ENCODE measurements at places on chromosomes 3 and 15.

DNA sequence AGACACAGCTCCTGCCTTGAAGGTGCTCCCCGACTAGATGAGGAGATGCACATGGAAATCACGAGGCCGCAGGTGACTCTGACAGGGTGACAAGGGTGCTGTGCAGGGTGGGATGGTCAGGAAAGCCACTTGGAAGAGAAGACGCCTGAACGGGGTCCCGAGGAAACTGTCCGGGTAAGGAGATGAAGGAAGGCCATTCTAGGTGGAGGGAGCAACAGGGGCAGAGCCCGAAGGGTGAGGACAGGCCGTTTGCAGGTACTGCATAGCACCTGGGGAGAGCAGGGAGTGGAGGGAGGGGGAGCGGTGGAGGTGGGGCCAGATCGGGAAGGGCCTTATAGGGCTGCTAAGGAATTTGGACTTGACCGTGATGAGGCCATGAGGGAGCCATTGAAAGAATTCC lies 105.6 kb upstream of the DLG1 start:
- DNase-seq, result no peak

DNA sequence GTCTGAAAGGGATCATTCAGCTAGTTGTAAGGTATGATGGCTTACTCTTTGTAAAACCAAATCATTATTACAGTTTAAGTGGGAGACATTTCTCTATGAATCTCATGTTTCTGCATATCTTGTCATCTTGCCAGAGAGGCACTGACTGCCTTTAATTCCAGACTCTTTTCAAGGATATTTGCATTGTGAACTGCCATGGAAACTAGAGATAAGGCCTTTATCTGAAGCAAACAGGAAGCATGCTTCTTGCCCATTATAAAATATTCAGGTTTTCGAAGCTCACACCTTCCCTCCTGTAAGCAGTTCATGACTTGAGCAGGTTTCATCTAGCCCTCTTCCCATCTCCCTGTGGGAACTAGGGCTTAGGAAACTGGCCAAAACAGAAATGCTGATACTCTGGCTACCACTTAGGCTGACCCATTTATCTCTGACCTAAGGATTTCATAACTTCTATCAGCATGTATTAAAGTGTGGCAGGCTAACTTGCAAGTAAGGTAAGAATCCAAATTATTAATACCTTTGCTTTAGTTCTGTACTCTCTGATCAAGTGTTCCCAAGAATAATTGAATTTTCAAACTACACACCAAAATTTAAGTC lies 326.6 kb upstream of the ALCAM start:
- no peak for DNase-seq

DNA sequence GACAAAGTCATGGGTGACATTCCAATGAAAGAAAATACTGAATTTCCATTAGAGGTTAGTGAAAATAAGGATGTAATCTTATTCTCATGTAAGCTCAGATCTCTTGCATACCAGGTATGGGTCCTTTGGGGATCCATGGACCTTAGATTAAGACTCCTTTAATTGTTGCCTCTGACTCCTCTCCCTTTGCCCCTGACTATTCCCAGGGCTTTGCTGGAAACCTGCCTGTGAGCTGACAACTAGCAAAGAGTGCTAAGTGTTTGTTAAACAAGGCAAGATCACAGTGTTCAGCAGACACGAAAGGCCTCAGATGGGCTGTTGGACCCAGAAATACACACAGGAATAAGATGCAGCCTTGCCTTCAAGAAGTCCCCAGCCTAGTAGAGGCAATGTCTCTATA lies 32.1 kb downstream of the ACKR2 start:
- DNase-seq, result no peak

- DNase-seq, result no peak
These were observed 168.2 kb downstream of the PEAK1 start for GRCh38 chr15:77251662-77252061.

DNA sequence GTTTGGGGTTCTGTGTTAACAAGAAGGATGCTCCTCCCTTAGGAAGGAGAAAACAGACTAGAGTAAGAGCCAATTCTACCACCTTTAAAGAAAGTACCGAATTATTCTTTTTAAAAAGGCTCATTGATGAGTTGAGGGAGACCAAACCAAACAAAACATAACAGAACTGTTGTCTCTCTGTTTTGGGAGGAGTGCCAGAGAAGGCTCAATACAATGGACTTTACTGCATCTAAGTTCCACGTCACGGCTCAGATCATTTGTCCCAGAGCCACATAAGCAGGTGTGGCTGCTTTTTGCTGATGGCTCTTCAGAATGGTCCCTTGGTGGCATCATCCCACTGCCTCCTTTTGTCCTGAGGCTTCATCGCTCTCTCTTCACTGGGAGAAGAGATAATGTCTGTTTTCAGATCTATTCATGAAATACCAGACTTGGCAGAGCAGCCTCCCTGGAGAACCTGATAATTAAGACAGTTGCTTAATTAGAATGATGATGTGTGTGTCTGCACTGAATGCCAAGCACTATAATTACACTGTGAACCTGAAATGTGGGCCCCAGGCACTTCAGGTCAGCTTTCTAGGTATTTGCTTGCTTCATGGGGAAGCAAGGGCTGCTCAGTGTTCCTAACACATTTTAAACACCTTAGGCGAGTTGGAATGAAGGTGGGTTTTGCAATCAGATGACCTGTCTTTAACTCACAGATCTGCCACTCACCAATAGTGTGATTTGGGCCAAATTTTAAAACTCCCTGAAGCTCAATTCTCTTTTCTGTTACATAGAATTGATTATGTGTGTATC lies 335.2 kb upstream of the MCTP2 start:
- DNase-seq, result no peak

DNA sequence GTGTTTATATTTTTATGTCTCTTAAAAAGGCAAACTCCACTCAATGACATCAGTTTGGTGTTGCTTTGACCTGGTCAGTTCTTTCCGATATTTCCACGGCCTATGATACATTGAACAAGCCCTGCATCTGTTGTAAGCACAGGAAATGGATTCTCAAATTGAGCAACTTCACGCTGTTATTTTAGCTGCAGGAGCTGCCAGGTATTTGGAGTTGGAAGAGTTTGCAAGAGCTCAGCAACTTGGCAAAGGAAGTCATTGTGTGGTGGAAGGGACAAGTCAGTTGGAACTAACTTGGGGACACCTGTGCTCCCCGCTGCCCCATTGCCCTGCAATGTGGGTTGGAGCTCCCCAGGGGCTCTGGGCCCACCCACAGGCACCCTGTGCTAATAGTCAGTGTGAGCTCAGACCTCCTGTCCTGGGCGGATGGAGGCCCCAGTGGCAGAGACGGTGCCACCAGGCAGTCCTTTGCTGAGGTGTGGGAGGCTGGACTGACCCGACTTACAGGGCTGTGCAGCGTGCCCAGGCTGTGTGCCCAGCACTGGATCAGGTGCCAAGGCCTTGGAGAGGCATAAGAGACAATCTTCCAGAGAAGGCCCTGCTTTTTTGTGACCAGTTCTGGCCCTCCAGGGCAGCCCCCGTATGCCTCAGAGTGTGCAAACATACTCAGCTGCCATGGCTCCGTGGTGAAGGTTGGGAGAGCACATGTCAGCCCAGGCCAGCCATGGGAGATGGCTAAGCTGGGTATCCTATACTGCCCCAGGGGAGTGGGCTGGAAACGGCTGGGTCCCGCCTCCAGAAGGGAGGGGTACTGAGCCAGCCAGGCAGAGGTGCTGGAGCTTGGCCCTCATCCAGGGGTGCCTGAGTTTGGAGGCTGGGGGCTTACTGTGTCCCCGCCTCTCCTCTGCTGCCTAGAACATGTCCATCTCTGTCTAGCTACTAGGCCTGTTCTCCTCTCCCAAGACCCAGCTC lies 43.5 kb downstream of the KY start:
- DNase-seq, result no peak

DNA sequence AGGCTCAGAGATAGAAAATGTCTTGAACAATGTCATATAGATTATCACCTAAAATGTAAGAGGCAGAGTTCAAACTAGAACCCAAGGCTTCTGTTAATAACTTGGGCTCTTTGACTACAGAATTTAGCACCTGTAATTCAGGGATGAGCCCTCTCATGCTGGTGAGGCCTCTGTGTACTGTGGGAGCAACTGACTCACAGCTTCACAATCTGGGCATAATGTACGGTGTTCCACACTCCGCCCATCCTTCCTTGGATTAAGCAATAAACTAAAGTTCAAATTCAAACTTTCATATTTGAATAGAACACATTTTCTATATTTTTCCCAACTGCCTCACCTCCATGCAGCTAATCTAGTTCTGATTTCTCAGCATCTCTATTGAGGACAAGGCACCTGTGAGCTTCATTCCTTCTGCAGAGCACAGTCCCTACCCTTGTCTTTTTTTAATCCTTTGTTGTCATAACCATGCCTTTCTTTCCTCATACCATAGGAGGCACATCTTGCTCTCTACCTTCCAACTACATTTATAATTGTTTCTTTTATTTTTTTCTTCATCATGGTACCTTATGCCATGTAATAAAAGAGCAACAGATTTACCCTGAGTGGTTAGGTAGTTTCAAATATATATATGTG lies 392.1 kb downstream of the NLGN1 start:
- no peak for DNase-seq

GRCh38 chr3:106420628-106421027 lies 551.8 kb upstream of the CBLB start:
- no peak for DNase-seq

DNA sequence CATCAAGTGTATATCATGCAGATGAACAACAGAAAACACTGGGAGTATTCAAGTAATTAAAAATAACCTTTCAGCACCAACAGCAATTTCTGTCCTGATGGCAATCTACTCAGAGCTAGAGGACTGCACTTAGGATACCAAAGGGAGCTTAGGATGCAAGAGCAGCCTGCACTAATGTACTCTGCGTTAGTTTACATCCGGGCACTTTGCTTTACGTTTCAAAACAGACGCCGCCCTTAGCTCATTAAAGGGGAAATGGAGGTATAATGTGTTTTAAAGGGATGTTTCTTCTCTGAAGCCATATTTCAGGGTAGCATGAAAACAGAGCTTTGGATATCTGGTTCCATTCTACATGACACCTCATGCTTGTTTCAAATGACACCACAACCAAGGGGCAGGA lies 14.0 kb upstream of the B3GNT5 start:
- no peak for DNase-seq

- no peak for DNase-seq
These were observed 6.1 kb upstream of the NR2E3 start for GRCh38 chr15:71804226-71804625.

DNA sequence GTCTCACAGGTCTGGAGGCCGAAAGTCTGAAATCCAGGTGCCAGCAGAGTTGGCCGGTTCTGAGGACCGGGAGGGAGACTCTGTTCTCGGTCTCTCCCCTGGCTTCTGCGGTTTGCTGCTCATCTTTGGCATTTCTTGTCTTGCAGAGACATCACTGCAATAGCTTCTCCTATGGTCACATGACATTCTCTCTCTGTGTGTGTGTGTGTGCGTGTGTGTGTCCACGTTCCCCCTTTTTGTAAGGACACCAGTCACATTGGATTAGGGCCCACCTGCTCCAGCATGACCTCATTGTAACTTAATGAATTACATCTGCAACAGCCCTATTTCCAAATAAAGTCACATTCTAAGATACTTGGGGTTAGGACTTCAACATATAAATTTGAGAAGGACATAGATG lies 12.4 kb upstream of the ATP10A start:
- no peak for DNase-seq

DNA sequence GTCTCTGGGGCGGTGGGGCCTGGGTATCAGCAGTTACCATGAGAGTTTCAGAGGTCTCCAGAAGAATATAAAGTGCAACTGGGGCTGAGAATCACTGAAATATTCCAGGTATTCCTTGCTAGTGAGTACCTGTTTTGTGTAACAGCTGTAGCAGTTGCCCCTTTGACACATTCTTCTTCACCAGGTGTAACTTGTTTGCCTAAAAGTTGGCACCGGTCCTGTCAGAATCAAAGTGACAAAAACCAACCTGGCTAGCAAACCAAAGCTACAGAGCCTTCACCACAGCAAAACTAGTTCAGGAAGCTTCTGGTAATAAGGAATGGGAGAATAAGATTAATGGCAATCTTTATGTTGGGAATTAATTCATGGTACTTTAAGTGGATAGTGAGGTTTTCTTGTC lies 296.0 kb downstream of the NAALADL2 start:
- no peak for DNase-seq

DNA sequence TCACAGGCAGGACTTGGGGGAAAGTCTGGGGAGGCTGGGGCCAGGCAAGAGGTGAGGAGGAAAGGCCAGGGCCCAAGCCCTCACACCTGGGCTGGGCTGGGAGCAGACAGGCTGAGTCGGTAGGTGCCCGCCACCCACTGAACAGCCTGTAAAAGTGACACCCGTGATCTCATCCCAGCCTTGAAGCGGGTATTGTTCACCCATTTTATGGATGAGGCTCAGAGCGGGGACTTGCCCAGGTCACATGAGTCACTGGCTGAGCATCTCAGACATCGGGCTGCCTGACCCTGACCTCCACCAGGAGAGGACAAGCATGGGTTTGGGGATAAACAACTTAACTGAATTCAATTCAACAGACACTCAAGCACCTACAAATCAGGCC lies 52.0 kb upstream of the CTSH start:
- DNase-seq, result no peak

DNA sequence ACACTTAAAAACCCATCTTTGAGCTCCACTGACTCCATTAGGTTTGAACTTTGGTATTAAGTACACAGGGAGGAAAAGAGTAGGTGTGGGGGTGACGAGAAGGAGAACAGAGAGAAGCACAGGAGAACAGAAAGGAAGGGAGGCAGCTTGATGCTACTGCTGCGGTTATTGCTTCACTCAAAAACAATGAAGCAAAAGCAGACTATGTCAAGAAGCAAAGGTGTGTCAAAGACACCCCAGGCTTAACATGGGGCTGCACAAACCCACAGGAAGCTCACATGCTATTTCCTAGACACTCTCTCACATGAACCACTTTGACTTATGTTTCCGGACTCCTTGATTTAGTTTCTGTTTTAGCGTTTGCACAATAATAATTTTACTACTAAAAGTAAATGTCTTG lies 961.0 kb upstream of the CFAP20DC start:
- peak; percentile 29 for DNase-seq

DNA sequence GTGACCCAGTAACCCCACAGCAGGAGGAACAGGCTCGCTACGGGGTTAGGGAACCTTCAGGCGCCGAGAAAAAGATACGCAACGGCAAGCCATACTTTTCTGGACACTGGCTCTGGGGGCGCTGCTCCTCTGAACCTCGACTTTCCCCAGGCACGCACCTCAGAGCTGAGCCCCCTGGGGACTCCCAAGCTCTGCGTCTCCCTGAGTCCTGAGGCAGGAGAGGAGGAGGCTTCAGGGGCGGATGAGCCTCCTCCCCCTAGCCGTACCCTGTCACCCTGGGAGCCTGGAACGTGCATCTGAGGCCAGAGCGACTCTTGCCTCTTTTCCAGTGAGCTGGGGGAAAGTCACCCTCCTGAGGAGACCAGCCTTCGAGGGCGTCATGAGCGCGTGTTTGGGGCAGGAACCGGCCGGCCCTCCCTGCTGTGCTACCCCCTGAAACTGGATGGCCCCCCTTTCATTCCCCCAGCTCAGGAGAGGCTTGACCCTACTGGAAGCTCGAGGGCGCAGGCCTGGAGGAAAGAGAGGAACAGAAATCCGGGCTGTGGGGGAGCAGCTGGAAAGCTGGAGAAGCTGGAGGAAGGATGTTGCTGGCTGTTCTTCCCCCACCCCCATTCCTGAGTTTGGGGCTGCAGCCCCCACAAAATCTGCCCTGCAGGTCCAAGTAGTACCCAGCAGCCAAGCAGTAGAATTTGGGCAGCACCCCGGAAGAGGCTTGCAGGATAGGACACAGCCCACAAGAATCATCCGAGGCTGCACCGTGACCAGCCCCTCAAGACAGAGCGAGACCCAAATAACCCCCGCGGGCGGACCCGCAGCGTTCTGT lies 25.1 kb upstream of the POLG start:
- DNase-seq, result no peak

GRCh38 chr3:189689625-189690024 lies 58.4 kb downstream of the TP63 start:
- no peak for DNase-seq
